Stimulated activated CD8-positive, alpha-beta memory T cell treated with anti-CD3 and anti-CD28 coated beads, Interleukin-4, amount 100 ng/mL, for 1 hour (primary cell): ENCODE measurements at places on chromosomes 16 and 17.

GRCh38 chr17:74863420-74864296 lies 4.0 kb upstream of the GRIN2C start:
- no peak for DNase-seq

DNA sequence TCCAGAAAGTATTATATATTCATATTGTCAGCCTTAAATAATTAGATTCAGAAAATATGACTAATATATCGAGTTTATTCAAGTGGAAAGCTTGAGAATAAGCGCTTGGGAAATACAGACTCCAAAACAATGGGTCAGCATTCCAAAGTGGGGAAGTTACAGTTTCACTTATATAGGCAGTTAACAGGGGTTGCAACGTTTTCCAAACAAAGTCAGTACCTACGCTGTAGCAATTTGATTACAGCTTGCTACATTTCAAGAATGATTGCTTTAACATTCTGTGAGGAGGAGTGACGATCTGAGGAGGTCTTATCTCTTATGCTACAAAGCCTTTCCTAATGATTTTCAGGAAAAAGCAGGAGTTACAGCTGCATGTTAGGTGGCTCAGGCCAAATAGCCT lies 34.2 kb upstream of the HS3ST3A1 start:
- no peak for DNase-seq

DNA sequence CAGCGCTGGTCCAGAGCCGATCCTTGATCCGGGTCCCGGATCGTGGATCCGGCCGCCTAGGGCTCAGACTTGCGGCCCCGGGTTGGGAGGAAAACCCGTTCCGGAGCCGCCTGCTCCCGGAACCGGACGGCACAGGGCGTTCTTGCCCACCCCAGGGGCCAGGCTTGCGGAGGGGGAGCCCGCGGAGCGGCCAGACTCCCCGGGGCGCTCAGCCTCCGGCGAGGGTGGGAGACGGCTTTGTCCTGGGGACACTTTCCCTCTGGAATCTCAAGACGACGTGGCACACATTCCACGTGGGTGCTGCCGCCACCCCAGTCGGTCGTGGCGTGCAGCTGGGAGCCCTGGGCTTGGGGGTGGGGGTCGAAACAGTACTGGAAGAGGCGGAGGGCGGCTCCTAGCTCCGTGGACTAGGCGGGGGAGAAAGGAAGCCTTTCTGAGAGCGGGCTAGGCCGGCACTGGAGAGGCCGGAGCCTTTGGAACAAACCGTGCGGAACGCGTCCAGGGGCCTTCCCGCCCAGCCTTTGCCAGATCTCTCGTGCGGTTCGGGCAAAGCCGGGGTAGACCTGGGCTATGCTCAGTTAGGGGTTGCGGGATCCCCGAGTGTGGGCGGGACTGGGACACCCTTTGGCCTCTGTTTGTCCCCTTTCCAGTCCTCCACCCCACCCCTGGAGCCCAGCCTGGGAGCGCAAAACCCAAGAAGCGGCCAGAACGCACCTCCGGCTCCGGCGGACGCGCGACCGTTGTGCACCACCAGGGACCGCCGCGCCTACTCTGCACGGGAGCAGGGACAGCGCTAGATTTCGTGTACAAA lies 26.5 kb downstream of the SREBF1 start:
- DNase-seq, result no peak

DNA sequence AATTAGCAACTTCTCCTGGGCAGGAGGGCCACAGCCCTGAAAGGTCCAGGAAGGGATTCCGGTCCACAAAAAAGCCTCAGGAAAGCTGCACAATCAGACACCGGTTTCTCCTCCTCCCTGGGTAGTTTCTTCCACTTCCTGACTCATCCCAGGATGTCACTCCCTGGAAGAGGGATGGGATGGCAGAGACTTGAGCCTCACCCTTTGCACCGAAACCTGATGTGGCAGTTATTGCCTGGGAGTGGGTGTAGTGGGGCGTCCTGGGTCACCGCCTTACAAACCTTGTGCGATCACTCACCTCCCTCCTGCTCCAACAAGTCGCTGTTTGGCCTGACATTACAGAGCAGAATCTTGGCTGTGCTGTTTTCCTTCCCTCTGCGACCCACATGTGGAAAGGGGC lies 70.8 kb downstream of the LYRM1 start:
- DNase-seq, result no peak

DNA sequence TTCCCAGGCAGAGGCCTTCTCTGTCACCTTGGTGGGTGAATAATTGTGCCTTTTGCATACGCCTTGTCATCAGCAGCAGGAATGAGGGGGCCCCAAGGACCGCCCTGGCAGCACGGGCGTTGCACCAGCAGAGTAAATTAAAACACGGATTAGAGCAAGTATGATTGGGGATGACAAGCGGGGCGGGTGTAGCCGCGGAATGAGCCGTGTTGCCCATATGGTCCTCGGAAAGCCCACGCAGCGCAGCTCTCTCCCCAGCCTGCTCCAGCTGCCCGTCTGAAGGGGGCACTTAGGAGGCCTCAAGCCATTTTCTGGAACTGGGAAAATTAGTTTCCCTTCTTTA lies 299.4 kb upstream of the IRX3 start:
- DNase-seq, result no peak
